ENCODE measurements at places on chromosomes 7 and 10.

GRCh38 chr7:131829947-131830558 is 273.6 kb upstream of the PODXL start:
- DNase-seq = no peak

GRCh38 chr7:136023134-136023869 is 46.1 kb upstream of the MTPN start:
- DNase-seq = peak; percentile 79

- DNase-seq = no peak
Observed at GRCh38 chr10:70601746-70602145, 795 bp downstream of the PRF1 start.

DNA sequence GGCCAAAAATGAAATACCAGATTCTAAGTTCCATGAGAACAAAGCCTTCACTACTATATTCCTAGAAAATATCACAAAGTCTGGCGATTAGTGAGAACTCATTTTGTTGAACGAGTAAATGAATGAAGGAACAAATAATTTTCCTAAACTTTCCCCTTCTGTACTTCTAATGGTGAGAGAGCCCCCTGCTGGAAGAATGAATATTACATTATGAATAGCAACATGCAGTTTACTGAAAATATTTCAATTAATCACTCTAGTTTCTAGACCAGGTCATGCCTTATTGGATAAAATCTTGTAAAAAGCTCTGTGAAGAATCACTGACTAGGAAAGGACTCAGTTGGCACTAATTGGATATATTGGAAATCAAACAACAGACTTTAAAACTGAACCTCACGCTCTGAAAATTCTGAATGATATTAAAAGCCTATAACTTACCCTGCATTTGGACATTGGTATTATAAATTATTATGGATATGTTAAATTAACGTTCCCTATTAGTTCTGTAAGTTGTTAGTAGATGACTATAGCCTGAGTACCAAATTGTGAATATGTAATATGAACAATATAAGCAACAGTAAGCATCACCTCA is 32.4 kb upstream of the MTPN start:
- no peak for DNase-seq

DNA sequence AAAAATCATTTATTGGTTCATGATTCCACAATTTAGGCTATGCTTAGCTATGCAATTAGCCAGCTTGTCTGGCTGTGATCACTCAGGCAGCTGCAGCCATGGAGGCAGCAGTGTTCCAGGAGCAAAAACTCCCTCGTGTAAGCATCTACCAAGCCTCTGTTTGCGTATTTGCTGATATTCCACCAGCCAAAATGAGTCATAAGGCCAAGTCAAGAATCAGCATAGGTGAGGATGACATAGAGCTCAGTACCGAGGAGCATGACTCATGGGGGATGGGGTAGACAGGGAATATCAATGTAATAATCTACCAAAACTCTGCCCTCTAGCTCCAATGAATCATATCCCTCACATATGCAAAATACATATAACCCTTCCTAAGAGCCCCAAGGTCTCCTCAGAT is 63.3 kb downstream of the IMMP2L start:
- no peak for DNase-seq

DNA sequence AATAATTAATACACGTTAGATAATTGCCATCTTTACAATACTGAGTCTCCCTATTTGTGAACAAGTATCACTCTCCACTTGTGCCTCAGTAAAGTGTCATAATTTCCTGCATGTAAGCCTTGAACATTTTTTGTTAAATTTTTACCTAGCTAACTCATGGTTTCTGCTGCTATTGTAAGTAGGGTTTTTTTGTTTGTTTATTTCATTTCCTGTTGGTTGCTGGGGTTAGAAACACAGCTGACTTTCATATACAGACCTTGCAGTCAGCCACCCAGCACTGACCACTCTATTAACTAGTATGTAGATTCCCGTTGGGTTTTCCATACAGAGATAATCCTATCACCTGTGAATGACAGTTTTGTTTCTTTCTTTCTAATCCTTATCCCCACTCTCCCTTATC is 133.3 kb downstream of the MPP7 start:
- DNase-seq = no peak

DNA sequence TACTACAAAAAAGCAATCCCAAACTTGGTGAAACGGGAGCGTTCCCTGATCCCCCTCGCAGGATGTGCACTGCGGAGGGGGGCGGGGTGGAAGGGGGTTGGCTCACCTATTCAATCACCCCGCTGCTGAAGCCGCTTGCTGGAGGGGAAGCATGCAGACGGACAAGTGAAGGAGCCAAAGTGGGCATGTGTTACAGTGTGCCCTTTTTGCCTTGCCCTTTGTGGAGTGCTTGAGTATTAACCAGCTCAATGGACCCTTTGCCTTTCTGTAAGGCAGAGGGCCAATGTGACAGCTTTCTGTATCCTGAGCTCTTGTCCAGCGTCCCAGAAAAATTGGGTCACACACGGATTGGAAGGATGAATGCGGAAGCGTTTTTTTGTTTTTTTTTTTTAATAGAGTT is 348.9 kb upstream of the NPSR1 start:
- DNase-seq = no peak

DNA sequence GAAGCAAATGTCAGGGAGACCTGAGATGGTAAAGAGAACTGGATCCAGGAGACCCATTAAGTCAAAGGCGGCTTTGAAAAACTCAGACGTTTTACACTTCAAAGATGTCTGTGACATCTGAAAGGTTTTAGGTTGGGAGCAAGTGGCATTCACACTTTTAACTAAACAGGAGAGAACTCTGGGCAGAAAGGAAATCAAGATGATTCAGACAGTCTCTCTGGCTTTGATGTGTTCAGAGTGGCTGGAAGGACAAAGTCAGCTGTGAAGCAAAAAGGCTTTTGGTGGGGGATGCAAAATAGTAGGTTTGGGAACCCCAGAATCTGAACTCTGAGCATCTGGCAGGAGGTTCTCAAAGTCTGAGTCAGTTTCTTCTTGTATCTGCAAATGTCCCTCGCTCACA is 66.6 kb downstream of the PRKCQ start:
- DNase-seq = no peak

DNA sequence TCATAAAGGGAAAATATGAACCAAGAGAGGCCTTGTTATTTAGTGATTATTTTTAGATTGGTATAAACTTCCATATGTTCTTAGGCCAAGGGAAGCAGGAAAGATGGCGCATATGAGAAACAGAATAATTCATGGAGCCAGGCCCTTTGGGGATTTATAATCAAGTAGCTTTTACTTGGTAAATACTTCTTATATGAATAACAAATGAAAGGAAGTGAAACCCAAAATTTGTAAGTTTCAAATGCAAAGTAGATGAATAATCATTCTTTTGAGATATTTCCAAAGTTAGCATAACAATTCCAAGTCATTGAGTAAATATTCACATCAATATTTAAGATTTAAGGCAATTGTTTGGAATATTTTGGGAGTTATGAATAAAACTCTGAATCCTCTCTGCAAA is 13.9 kb upstream of the OPTN start:
- no peak for DNase-seq
